Cardiac atrium fibroblast (primary cell): ENCODE measurements at places on chromosomes 16 and 17. TPM values are rescaled to one million over a fixed set of nuclear protein-coding genes. Genes with fewer than 3 reads are reported as not detected.

The WFIKKN1 gene
- under 0.01 TPM in 1 of 2 replicates, not detected in the other for total RNA-seq

The NRN1L gene
- not detected in 2 replicates for total RNA-seq

The CMTM4 gene
- 10.2 and 10.5 TPM in 2 replicates for total RNA-seq

The CIBAR2 gene
- total RNA-seq, result not detected in 2 replicates

The HBA1 gene
- 5.8 TPM in 1 of 2 replicates, not detected in the other for total RNA-seq

The CHTF8 gene
- 38.8 and 73.2 TPM in 2 replicates for total RNA-seq

The SNX20 gene
- total RNA-seq, result not detected in 2 replicates

The BCL6B gene
- total RNA-seq, result 0.90 and 4.7 TPM in 2 replicates

The CCL8 gene
- 0.16 TPM in 1 of 2 replicates, not detected in the other for total RNA-seq

The MT1M gene
- 0.18 and 0.32 TPM in 2 replicates for total RNA-seq

The KRTAP9-6 gene
- total RNA-seq, result not detected in 2 replicates
